Pulmonary artery endothelial cell (primary cell): ENCODE measurements at places on chromosomes 1 and 21.

- no peak for DNase-seq
These were observed 35.0 kb upstream of the GPR137B start for GRCh38 chr1:236107121-236107907.

- DNase-seq: no peak
These were observed 45.6 kb downstream of the IL23R start for GRCh38 chr1:67211589-67212563.

DNA sequence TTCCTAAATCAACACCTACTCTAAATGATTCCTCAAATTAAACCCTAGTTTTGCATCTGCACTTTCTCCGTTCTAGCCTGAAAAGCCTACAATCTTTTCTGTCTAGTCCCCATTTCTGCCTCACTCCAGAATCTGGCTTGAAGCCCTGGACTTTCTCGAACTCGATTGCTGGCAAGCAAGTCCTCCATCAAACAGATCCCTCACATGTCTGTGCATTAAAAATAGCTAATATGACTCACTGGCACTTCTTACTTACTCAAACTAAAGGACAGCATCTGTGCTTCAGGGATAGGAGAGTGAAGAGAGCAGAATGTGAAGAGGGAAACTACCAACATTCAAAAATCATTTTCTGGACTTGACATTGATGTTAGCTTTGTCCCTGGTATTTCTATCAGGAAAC is 51.8 kb upstream of the CXADR start:
- DNase-seq: no peak

DNA sequence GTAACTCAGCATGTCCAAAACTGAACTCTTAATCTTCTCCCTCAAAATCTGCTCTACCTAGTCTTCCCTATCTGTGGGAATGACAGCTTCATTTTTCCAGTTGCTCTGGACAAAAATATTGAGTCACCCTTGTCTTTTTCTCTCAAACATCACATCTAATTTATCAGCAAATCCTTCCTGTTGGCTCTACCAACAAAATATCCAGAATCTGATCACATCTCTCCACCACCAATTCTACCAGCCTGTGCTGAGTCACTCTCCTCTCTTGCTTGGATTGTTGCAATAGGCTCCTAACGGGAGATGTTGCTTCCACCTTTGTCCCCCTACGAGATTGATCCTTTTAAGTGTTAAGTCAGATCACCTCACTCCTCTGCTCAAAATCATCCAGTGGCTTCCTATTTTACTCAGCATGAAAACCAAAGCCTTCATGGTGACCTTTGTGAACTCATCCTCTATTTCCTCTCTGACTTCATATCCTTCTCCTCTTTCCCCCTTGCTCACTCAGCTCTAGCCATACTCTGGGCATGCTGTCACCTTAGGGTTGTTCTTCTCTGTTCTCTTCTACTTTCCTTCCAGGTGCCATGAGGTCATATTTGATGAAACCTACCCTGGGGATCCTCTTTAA is 21.5 kb upstream of the SMYD2 start:
- no peak for DNase-seq
